ENCODE measurements at places on chromosomes 1 and 21. TPM values are rescaled to one million over a fixed set of nuclear protein-coding genes. Genes with fewer than 3 reads are reported as not detected.

The C1QC gene
- not detected for total RNA-seq

The ALPL gene
- 0.51 TPM for total RNA-seq

The SPRR1A gene
- total RNA-seq, result not detected

The HJV gene
- total RNA-seq, result not detected

The LRRC71 gene
- 0.15 TPM for total RNA-seq

The HMGN1 gene
- 171 TPM for total RNA-seq

The APCS gene
- total RNA-seq, result not detected

The HSF2BP gene
- 2.4 TPM for total RNA-seq

The AGPAT3 gene
- total RNA-seq, result 26.3 TPM

The MACO1 gene
- 9.6 TPM for total RNA-seq

The ADAMTS5 gene
- not detected for total RNA-seq

The OR2T2 gene
- total RNA-seq, result not detected

The KIF21B gene
- total RNA-seq, result 1.8 TPM

The TRIM45 gene
- 1.6 TPM for total RNA-seq

The PIGR gene
- not detected for total RNA-seq

The PADI1 gene
- 1.1 TPM for total RNA-seq

The LORICRIN gene
- not detected for total RNA-seq

The SELL gene
- total RNA-seq, result 0.35 TPM

The TMPRSS2 gene
- total RNA-seq, result 0.13 TPM

The GLIS1 gene
- total RNA-seq, result 0.02 TPM

The RIPPLY3 gene
- total RNA-seq, result 0.39 TPM

The LCE3D gene
- 2.8 TPM for total RNA-seq

The MMP23B gene
- 0.60 TPM for total RNA-seq

The ERRFI1 gene
- 260 TPM for total RNA-seq

The GUCA2A gene
- total RNA-seq, result not detected

The FMOD gene
- not detected for total RNA-seq

The LIPI gene
- total RNA-seq, result not detected

The S100A9 gene
- total RNA-seq, result 0.59 TPM

The NID1 gene
- 7.7 TPM for total RNA-seq

The TMEM82 gene
- not detected for total RNA-seq

The STPG1 gene
- total RNA-seq, result 6.0 TPM

The RCSD1 gene
- total RNA-seq, result 0.08 TPM

The RXFP4 gene
- not detected for total RNA-seq

The WDR4 gene
- 29.7 TPM for total RNA-seq

The OR2AK2 gene
- total RNA-seq, result not detected

The FAM72B gene
- 6.8 TPM for total RNA-seq

The TFF1 gene
- total RNA-seq, result 26.4 TPM

The LCE1C gene
- not detected for total RNA-seq

The DHDDS gene
- 21.9 TPM for total RNA-seq

The MLLT11 gene
- total RNA-seq, result 13.5 TPM

The CD52 gene
- total RNA-seq, result not detected

The CHIA gene
- total RNA-seq, result not detected

The RABIF gene
- 15.1 TPM for total RNA-seq

The BCL2L15 gene
- 0.73 TPM for total RNA-seq

The CLIC4 gene
- total RNA-seq, result 59.7 TPM

The AGO4 gene
- total RNA-seq, result 4.1 TPM

The RIIAD1 gene
- total RNA-seq, result not detected

Data from A549 treated with AZD2906 at 1 μM for 4 hours (cell line).